Right forelimb (tissue), 1 donor: ENCODE measurements at places on chromosomes 13 and 19.

- DNase-seq: no peak
Measured at GRCh38 chr19:46410205-46411087, 2.9 kb downstream of the CCDC8 start.

DNA sequence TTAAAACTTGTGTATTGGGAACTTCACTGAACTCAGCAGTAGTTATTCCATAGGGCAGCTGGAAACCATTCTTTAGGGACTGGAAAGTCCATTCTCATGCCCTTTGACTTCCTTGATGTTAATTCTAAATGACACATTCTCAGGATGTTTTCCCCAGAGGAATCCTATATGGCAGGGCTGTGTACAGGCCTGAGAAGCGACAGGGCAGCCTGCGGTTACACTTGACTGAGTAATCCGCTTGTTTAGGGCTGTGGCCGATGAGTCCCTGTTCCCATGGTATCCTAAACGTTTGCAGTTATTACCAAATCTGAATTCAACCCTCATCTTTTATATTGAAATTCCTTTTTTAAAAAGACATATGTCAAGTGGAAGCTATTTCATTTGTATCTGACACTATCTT lies 83.5 kb downstream of the COL4A2 start:
- no peak for DNase-seq

DNA sequence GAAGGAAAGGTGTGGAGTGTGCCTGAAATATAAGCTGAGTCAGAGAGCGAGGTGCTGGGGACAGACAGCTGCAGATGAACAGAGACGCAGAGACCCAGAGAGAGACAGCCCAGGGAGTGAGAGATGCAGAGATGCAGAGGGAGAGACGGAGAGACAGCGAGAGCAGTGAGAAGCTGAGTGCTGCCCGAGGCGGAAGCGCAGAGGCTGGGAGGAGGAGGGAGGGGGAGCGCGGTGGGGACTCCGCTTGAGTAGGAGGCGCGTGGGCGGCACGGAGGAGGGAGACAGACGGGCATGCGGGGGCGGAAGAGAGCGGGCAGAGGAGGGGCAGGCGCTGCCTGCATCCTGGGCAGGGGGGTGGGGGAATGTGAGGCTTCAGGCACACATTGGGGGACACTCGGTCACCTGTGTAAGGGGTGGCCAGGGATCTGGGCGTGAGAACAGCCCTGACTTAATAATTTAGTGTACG lies 25.7 kb downstream of the SLC8A2 start:
- DNase-seq: no peak

DNA sequence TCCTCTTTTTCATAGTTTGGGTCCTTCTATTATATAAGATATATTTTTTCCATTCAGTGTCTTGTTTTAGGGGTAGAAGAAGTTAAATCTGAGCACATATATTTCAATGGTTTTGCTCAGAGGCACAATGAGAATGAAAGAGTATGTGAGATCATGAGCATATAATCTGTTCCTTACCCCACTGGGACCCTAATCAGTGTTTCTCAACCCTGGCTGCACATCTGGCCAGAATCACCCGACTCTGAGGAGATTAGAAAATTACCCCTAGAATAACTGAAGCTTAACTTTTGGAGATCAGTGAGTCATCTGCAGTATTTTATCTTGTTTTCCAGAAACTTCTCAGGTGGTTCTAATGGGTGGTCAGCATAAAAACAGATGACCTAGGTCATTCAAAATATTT lies 782 bp downstream of the CYSLTR2 start:
- no peak for DNase-seq

- DNase-seq: no peak
Measured at GRCh38 chr13:67860315-67860714, 630.2 kb upstream of the PCDH9 start.

DNA sequence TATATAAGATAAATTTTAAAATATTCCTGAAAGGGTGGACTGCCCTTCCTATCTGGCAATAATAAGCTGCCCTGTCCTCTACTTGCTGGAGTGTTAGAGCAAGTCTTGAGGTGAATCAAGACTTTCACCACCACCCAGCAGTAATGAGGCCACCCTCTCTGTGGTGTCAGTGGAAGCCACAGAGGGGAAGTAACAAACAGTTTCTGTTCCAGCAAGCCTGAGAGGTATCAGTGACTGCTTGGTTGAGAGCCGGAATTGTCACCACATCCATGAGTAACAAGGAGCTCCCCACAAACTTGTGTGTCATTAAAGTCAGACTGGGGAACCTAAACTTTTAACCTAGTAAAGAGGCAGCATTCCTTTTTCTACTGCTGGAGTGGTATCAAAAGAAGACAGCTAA lies 532.7 kb upstream of the SPRY2 start:
- no peak for DNase-seq

- no peak for DNase-seq
Measured at GRCh38 chr19:16400911-16401591, 70.7 kb downstream of the EPS15L1 start.

DNA sequence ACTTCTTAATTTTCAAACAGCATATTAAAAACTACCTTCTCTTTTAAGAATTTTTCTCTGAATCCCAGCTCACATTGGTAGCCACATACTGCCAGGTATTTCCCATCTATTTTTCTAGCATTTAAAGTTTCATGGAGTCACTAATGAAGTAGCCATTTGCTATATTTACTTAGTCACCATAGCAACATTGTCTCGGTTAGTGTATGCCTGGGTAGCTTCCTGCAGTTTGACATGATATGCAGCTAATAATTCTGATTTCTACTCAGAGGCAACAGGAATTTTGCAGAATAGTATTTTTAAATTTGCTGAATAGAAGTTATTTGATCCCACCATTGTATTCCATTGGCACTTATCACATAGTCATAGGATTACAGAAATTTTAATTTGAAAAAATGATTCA lies 30.9 kb upstream of the KCTD4 start:
- DNase-seq: no peak

GRCh38 chr13:85601526-85601925 lies 197.7 kb downstream of the SLITRK6 start:
- DNase-seq: no peak
